Esophagus muscularis mucosa (tissue), 4 donors: ENCODE measurements at places on chromosomes 5 and 9. TPM values are rescaled to one million over a fixed set of nuclear protein-coding genes. Genes with fewer than 3 reads are reported as not detected.
A peak's percentile ranks its signal among the peaks of the same experiment; 100 is the strongest.

GRCh38 chr9:124040935-124041816 lies 29.6 kb downstream of the LHX2 start:
- no peak for DNase-seq

GRCh38 chr5:82684659-82685058 lies 392.5 kb downstream of the TMEM167A start:
- DNase-seq: no peak

- no peak for DNase-seq
These were observed 4.9 kb downstream of the AKNA start for GRCh38 chr9:114382699-114383520.

GRCh38 chr5:54753034-54753433 lies 232.4 kb downstream of the ESM1 start:
- DNase-seq: peak; percentile 64

DNA sequence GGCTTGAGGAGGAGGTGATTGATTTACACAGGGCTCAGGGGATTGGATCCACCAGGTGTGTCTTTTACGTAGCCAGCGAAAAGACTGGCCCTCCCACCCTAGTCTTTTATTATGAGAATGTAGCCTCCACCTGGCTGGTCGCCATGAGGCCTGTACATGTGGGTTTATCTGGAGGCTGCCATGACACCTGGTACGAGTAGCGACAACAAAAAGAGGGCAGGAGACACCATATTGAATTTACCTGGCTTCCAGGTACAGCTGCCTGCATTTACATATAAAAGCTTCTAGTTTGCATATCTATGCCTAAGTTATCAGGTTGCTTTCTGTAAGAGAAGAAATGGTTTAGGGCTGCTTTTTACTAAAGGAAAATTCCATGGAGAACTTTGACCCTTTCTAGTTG lies 1173.7 kb upstream of the SEMA6A start:
- DNase-seq: no peak

DNA sequence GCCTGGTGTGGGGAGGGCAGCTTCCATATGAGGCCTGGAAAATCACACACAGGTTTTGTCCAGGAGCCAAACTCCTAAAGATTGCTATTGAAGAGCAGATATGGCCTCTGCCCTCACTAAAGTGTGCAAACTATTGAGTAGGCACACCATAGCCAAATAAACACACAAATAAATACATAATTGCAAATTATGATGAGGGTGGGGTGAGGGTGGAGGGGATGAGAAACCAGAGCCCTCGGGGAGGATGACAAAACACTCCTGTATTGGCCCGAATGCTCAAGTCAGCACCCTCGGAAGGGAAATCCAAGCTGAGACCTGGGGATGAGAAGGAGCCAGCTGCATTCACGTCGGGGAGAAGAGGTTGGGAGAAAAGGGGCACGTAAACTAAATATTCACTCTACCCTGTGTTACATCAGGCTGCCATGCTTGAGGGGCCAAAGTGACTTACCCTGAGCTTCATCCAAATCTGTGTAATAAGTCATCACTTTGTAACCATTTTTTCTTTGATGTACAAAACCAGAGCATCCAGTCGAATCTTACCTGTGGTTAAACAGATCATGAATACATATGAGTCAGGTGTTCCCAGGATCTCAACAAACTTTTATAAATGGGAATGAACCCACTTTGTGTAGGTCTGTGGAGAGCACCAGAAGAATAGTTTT lies 73.9 kb upstream of the PCSK1 start:
- DNase-seq: no peak

DNA sequence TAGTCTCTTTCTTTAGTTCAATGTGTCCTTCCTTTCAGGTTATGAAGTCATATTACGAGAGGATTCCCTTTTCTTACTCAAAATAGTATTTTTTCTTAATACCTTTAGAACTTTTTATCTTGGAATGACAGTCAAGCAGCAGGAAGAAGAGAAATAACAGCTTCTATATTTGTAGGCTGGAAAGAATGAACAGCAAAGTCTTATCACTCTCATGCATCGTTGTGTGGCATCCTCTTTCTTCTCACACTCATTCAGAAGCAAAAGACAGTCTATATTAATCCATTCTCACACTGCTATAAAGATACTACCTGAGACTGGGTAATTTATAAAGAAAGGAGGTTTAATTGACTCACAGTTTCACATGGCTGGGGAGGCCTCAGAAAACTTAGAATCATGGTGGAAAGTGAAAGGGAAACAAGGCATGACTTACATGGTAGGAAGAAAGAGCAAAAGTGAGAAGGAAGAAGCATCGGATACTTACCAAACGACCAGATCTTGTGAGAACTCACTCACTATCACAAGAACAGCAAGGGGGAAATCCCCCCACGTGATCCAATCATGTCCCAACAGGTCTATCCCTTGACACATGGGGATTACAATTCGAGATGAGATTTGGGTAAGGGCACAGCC lies 1646.1 kb upstream of the CDH6 start:
- no peak for DNase-seq

GRCh38 chr5:39783756-39784421 lies 359.1 kb upstream of the DAB2 start:
- DNase-seq: no peak

- peak; percentile 57 for DNase-seq
These were observed 126.1 kb downstream of the GPBP1 start for GRCh38 chr5:57299986-57300385.

- no peak for DNase-seq
These were observed 78.3 kb downstream of the FBXL17 start for GRCh38 chr5:108303611-108304010.

- peak; percentile 96 for DNase-seq
These were observed 10.8 kb downstream of the REEP2 start for GRCh38 chr5:138449501-138450239.

Gene DIRAS2
- 0.17 TPM for total RNA-seq

- DNase-seq: no peak
These were observed 39.6 kb downstream of the CDKL3 start for GRCh38 chr5:134327327-134327726.

DNA sequence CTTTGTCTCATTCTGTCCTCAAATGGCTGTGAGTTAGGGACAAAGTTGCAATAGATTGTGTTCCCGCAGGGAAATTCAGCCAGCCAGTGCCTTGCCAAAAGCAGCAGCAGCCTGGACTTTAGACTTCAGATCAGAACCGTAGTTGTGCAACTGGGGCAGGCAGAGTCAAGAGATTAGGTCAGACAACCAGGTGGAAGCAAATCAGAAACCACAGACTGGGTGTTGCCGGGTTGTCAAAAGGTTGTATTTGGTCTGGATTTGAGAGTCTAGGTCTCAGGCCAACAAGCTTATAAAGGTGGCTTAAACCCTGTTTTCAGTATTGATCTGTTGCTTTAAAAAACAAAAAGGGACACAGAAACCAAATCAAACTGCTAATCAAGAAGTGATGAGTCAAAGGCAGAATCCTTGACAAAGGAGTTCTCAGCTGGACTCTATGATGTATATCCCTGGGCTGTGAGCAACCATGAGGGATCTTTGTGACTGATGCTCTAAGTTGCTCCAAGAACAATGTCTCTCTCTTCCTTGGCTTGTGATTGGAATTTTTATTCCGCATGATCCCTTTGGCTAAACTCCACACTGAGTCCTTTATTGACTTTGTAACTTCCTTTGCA lies 20.9 kb downstream of the RFK start:
- DNase-seq: no peak

- DNase-seq: no peak
These were observed 208.7 kb upstream of the IER5L start for GRCh38 chr9:129386812-129387177.

- DNase-seq: no peak
These were observed 5.0 kb upstream of the ZNF462 start for GRCh38 chr9:106857811-106858470.

Gene PCDHA9
- total RNA-seq: under 0.01 TPM

DNA sequence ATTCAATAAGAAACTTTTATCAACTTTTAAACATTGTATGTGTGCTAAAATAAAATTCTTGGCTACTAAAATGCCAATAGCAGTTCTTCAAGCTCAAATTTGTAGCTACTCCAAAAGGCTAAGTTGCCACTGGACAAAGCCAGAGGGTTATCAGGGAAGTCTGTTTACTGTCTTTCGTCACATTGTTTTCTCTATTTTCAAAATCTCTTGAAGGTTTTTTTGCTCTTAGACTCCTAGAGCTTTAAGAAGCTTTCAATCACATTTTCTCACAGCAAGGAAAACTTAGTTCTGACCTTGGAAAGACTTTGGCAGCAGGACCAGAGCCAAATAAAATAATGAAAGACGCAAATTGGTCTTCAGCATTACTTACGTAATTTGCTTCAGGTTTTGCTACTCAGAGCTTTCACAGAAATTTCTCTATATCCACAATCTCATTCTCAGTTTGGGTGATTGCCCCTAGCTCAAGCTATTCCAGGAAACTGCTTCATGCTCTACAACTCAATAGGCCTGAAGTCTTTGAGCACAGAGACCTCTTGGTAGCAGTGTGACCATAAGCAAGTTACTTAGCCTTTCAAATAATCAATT lies 257.7 kb downstream of the GABRG2 start:
- DNase-seq: no peak

DNA sequence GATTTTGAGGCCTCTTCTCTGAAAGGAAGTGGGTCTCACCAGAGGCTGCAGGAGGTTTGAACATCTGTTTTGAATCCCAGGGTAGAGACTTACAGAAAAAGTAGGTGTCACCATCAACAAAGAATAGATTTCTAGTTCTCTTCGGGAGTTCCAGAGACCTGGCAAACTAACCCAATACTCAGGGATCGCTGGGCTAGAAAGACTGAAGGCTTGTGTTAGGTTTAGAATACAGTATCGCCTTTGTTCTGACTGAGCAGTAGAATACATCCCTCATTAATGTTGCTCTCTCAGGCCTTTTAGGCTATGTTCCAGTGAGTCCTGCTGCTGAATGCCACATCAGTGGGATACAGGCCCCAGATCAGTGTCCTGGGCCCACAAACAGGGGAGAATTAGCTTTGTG lies 27.2 kb downstream of the RUSC2 start:
- no peak for DNase-seq

GRCh38 chr9:133635533-133636531 lies at the start of gene DBH:
Gene DBH (plus strand): TSS chr9:133636363. CDS start chr9:133636372, 9 bp downstream.
- no peak for DNase-seq

GRCh38 chr5:69184621-69185020 lies 4.8 kb upstream of the CENPH start:
- no peak for DNase-seq

Gene CTNND2
- total RNA-seq: 2.1 TPM

- DNase-seq: no peak
These were observed 170.4 kb upstream of the FSTL4 start for GRCh38 chr5:133782736-133783135.

DNA sequence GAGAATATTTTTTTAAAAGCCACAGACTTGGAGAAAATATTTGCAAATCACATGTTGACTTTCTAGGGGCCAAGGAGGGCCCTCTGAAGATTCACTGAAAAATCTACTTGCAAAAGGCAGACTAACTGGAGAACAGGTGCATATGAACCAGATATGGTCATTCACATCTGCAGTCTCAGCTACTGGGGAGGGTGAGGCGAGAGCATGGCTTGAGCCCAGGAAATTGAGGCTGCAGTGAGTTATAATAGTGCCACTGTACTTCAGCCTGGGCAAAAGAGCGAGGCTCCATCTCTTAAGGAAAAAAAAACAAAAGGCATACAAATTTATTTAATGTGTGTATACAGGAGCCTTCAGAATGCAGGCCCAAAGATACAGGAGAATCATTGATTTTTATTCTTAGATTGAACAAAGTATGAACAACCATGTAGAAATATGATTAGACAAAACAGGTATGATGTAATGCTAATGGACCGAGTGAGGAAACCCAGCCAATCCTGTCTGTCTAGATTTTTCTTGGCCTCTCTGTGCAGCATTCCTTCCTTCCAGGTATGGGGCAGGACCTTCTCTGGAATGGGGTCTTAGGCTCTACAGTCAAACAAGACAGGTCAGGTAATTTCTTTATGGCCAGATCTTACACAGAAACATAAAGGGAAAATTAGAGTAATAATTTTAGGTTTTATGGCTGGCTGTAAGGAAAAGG lies 15.3 kb upstream of the SLC27A6 start:
- DNase-seq: no peak

GRCh38 chr5:177276886-177277285 lies 26.6 kb downstream of the RAB24 start:
- DNase-seq: no peak

Gene CDHR2
- not detected for total RNA-seq

DNA sequence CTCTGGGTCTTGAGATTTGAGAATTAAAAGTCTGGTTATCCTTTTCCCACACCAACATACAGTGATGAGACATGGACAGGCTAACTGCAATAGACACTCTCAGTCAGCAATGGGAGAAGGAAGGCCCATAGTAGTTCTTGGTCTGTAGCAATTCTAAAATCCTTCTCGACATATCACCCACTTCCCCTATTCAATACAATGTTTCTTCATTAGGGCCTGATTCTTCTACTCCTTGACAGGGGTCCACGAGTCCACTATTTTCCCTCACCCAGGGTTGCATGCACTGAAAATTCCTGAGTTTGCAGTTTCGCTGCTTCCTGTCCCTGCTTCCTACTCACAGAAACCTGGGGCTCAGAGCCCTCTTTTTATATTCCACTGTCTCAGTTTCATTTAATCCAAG lies 402.8 kb downstream of the MAT2B start:
- no peak for DNase-seq

DNA sequence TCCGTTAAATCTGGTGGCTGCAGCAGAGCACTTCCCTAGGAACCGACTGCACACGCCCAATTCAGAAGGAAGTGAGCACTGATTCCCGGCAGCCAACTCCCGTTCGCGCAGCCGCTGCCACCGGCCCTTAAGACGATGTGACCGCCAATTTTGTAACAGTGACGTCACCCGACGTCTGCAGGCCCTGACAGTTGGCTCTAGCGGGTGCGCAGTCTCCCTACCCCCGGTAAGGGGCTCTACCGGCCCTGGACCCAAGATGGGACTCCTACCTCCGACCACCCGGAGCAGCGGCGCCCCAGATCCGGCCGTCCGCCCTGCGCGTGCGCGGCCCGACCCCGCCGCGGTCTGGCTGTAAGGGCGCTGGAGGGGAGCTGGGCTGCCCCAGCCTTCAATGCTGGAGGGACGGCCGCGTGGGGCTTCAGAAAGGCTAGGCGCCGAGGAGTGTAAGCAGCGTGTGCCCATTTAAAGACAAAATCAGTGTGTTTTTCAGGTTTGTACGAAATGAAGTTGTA lies 19.1 kb downstream of the DNAJA1 start:
- peak; percentile 97 for DNase-seq

DNA sequence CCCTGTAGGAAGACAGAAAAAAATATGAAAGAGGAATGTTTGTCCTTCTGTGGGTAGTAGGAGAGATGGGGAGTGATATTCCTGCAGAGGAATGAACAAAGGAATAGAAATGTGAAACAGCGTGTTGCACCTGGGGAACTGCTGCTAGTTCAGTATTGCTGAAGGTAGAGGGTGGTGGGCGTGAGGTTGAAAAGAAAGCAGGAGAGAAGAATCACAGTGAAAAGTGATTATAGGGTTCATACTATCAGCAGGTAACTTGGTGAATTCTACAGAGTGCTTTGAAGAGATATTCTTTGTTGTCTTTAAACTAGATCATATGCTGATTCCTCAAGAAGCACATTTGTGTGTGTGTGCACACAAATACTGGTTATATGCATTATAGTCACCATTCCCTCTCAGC lies 95.6 kb downstream of the ADGRV1 start:
- no peak for DNase-seq

- DNase-seq: no peak
These were observed 105.6 kb upstream of the ANKH start for GRCh38 chr5:14977058-14977685.

Gene PHAX
- total RNA-seq: 45.6 TPM

Gene FRMD3
- total RNA-seq: 7.9 TPM

Gene PCDHGB7
- total RNA-seq: 18.0 TPM

Gene NR2F1
- 40.9 TPM for total RNA-seq

- DNase-seq: no peak
These were observed 70.1 kb downstream of the WNK2 start for GRCh38 chr9:93254061-93254481.
